Mammary microvascular endothelial cell (primary cell): ENCODE measurements at places on chromosomes 2 and 18. TPM values are rescaled to one million over a fixed set of nuclear protein-coding genes. Genes with fewer than 3 reads are reported as not detected.

Gene TSPYL6
- total RNA-seq: not detected in 2 replicates

Gene IL1RN
- total RNA-seq: not detected in 2 replicates

Gene PLCD4
- 0.60 and 1.2 TPM in 2 replicates for total RNA-seq

Gene FAM237A
- not detected in 2 replicates for total RNA-seq

Gene FRZB
- under 0.01 and 0.15 TPM in 2 replicates for total RNA-seq

Gene ALPG
- 0.07 TPM in 1 of 2 replicates, not detected in the other for total RNA-seq

Gene TTN
- total RNA-seq: 0.79 and 4.7 TPM in 2 replicates

Gene GKN1
- not detected in 2 replicates for total RNA-seq

Gene SCN2A
- total RNA-seq: under 0.01 TPM in 1 of 2 replicates, not detected in the other

Gene ST3GAL5
- 6.7 and 10.7 TPM in 2 replicates for total RNA-seq

Gene TDRD15
- total RNA-seq: not detected in 2 replicates

Gene EVX2
- not detected in 2 replicates for total RNA-seq

Gene IL36A
- total RNA-seq: not detected in 2 replicates

Gene XIRP2
- 0.20 and 0.27 TPM in 2 replicates for total RNA-seq

Gene CYS1
- 1.3 TPM in 1 of 2 replicates, not detected in the other for total RNA-seq

Gene MLPH
- total RNA-seq: not detected in 2 replicates

Gene TMEM150A
- 13.0 and 13.6 TPM in 2 replicates for total RNA-seq

Gene TUBA3D
- not detected in 2 replicates for total RNA-seq

Gene TRIM43B
- 0.27 TPM in 1 of 2 replicates, not detected in the other for total RNA-seq

Gene ROCK1
- 20.4 and 23.4 TPM in 2 replicates for total RNA-seq

Gene CFAP221
- 0.07 TPM in 1 of 2 replicates, not detected in the other for total RNA-seq

Gene NAT8
- total RNA-seq: not detected in 2 replicates
